Progenitor cell of endocrine pancreas (in vitro differentiated cells): ENCODE measurements at places on chromosomes 1 and 21. TPM values are rescaled to one million over a fixed set of nuclear protein-coding genes. Genes with fewer than 3 reads are reported as not detected.
A peak's percentile ranks its signal among the peaks of the same experiment; 100 is the strongest.

DNA sequence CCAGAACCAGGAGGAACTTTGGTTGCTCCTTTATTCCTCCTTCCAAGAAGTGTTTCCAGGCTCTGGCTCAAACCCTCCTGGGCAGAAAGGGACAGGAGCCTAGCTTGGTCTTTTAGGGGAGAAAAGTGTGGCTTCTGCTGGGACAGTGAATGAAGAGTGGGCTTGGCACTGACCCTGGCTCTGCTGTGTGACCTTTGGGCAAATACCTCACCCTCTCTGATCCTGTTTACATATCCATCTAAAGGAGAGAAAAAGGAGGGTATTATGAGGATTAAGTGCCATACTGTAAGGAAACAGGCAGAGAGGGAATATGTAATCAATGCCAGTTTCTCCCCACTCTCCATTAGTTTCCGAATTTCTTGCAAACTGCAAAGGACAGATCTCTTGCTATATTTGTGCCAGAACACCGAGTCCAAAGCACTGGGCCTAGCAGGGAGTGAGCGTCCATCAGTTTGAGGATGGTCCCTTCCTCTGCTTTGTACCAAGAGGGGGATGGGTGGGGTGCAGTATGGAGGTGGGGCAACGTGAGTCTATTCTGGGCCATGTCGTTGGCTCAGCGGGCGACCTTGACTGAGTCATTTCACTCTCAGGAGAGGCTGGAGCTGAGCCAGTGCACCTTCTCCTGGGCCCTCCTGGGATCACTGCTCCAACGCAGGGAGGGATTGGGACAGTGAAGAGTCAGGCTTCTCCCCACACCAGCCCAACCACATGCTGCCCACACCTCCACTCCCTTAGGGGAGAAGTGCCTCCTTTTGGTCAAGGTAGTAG is 38.4 kb downstream of the IGSF21 start:
- no peak overlapping the region for H3K27ac ChIP-seq
- no peak for DNase-seq
- H3K27me3 ChIP-seq, result peaks cover 48% of the 10 kb centered on the region
- no peaks in the 10 kb centered on the region for H3K4me1 ChIP-seq
- no peak overlapping the region for H3K4me3 ChIP-seq
- H3K36me3 ChIP-seq, result no peaks in the 10 kb centered on the region

DNA sequence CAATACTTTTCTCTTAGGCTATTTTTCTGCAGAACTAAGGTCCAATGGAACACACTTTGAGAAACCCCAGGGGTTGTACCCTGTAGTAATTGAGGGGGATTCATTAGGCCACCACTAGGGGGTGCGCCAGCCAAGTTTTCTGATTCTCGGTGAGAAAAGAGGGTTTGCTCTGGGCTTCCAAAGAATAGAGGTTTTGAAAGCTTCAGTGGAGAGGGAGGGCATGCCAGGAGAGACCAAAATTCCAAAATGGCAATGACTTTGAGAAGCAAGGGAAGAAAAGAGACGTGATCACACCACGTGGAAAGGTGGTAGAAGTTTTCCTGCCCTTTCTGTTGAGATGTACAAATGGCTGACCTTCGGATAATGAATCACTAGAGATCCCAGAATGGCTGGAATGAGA is 323.3 kb downstream of the RPS6KC1 start:
- H3K27me3 ChIP-seq, result no peaks in the 10 kb centered on the region
- H3K36me3 ChIP-seq, result no peaks in the 10 kb centered on the region
- peaks cover 36% of the 10 kb centered on the region for H3K4me1 ChIP-seq
- DNase-seq, result peak; percentile 67
- no peak overlapping the region for H3K4me3 ChIP-seq

DNA sequence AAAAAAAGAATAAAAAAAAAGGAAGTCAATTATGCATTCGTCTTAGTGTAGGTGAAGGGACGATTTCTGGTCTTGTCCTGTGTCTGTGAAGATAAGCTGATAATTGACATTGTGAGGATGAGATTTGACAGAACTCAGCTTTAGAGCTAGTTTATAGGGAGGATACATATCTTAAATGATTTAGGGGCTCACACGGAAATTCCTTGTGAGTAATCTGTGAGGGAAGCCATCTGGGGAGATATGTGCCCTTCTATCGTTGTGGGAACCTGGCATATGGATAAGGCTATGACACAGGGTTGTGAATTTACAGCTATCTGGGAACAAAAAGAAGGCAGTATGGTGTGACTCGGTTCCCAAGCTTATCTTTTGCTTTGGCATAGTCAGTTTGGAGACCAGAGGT is 71.1 kb downstream of the RABGAP1L start:
- H3K4me1 ChIP-seq, result no peaks in the 10 kb centered on the region
- H3K36me3 ChIP-seq, result peaks cover 16% of the 10 kb centered on the region
- no peak overlapping the region for H3K27ac ChIP-seq
- no peak for DNase-seq
- H3K4me3 ChIP-seq, result no peak overlapping the region

DNA sequence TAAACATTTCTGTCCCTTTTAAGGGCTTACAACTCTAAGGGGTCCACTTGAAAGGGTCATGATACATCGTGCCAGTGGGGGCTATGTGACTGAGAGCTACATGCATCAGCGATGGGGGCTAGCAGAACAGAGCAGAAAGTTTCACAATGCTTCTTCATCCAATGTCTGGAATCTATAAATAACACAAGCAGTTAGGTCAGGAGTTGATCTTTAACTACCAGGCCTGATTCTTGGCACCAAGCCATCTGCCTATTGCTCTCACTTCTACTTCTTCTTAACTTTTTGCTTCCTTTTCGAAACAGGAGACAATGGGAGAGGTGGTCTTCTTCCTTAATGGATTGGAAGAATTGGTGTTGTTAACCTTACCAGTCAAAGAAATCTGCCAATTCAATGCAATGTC is 410.0 kb downstream of the TGFB2 start:
- H3K4me3 ChIP-seq, result no peak overlapping the region
- no peak for DNase-seq
- no peaks in the 10 kb centered on the region for H3K27me3 ChIP-seq
- no peak overlapping the region for H3K27ac ChIP-seq
- H3K36me3 ChIP-seq, result no peaks in the 10 kb centered on the region

GRCh38 chr1:93775224-93775623 is 93.6 kb upstream of the BCAR3 start:
- H3K4me1 ChIP-seq, result peaks cover 20% of the 10 kb centered on the region
- no peak overlapping the region for H3K4me3 ChIP-seq
- no peak for DNase-seq
- H3K36me3 ChIP-seq, result no peaks in the 10 kb centered on the region
- H3K27ac ChIP-seq, result no peak overlapping the region

DNA sequence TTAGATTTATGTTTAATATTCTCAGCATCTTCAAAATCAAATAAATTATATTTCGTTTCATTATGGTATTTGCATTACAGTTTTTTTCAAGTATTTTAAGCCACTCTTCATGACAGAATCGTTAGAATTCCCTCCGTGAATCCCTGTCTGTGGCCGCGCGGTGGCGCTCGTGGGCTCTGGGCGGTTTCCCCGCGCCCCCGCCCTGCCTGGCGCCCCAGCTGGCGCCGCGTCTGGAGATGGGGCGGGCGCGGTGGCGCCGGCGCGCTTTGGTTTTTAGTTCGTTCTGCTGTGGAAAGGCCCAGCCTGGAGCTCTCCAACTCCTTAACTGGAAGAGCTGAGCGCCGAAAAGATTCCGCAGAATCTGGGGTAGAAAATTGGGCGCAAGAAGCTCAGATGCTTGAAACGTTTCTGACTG is 25.7 kb downstream of the PRMT2 start:
- no peaks in the 10 kb centered on the region for H3K27me3 ChIP-seq
- H3K4me3 ChIP-seq, result no peak overlapping the region
- H3K4me1 ChIP-seq, result no peaks in the 10 kb centered on the region
- H3K36me3 ChIP-seq, result peaks cover 39% of the 10 kb centered on the region
- DNase-seq, result no peak

GRCh38 chr1:182716740-182717720 is 32.6 kb upstream of the RGS8 start:
- no peaks in the 10 kb centered on the region for H3K4me1 ChIP-seq
- no peaks in the 10 kb centered on the region for H3K27me3 ChIP-seq
- no peak overlapping the region for H3K27ac ChIP-seq

DNA sequence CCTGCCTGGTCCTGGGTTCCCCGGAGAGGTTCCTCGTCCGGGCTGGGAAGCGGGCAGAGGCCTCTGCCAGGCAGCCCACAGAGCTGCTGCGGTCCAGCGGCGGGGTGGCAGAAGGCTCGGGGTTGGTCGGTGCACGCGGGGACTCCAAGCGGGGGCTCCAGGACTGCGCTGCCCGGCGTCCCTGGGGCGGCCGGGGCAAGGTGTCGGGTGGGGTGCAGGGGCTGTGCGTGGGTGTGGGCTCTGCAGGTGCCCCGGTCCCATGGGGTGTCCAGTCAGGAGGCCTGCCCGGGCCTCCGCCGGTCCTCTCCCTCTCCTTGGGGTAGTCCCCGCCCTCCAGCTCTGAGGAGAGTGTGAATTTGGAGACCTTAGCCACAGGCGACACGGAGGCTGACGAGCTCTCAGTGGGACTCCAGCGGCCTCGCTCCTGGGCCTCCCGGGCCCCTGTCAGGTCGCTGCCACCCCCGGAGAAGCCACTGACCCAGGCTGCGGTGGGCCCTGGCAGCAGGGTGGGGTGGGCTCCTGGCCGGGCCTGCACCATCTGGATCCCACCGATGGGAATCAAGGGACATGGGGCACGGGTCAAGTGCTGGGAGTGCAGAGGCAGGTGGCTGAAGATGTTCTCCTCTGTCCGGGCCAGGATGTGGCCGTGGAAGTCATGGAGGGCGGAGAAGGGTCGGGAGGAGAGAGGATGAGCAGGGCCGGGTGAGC is 26.2 kb upstream of the EDN2 start:
- no peak for DNase-seq
- no peak overlapping the region for H3K4me3 ChIP-seq
- H3K27me3 ChIP-seq, result peaks cover 14% of the 10 kb centered on the region
- H3K4me1 ChIP-seq, result peaks cover 1% of the 10 kb centered on the region
- no peak overlapping the region for H3K27ac ChIP-seq
- H3K36me3 ChIP-seq, result no peaks in the 10 kb centered on the region

GRCh38 chr1:33370301-33370700 is 49.4 kb upstream of the A3GALT2 start:
- H3K4me1 ChIP-seq, result peaks cover 16% of the 10 kb centered on the region
- no peak overlapping the region for H3K27ac ChIP-seq
- peaks cover 7% of the 10 kb centered on the region for H3K36me3 ChIP-seq
- peaks cover 2% of the 10 kb centered on the region for H3K27me3 ChIP-seq
- DNase-seq, result no peak
- no peak overlapping the region for H3K4me3 ChIP-seq

GRCh38 chr1:97017895-97018294 is 296.3 kb downstream of the PTBP2 start:
- peaks cover 1% of the 10 kb centered on the region for H3K4me1 ChIP-seq
- H3K27ac ChIP-seq, result no peak overlapping the region
- H3K36me3 ChIP-seq, result no peaks in the 10 kb centered on the region
- H3K27me3 ChIP-seq, result no peaks in the 10 kb centered on the region

TRAF3IP3 gene
- not detected in 2 replicates for total RNA-seq

GRCh38 chr21:31509194-31510017 is 150.1 kb upstream of the SOD1 start:
- DNase-seq, result no peak
- H3K27me3 ChIP-seq, result no peaks in the 10 kb centered on the region
- H3K27ac ChIP-seq, result no peak overlapping the region
- no peaks in the 10 kb centered on the region for H3K36me3 ChIP-seq

- no peak overlapping the region for H3K27ac ChIP-seq
- no peaks in the 10 kb centered on the region for H3K36me3 ChIP-seq
- H3K4me1 ChIP-seq, result peaks cover 14% of the 10 kb centered on the region
- H3K27me3 ChIP-seq, result peaks cover 10% of the 10 kb centered on the region
These were observed 51.8 kb upstream of the TARDBP start for GRCh38 chr1:10960411-10961299.

DNA sequence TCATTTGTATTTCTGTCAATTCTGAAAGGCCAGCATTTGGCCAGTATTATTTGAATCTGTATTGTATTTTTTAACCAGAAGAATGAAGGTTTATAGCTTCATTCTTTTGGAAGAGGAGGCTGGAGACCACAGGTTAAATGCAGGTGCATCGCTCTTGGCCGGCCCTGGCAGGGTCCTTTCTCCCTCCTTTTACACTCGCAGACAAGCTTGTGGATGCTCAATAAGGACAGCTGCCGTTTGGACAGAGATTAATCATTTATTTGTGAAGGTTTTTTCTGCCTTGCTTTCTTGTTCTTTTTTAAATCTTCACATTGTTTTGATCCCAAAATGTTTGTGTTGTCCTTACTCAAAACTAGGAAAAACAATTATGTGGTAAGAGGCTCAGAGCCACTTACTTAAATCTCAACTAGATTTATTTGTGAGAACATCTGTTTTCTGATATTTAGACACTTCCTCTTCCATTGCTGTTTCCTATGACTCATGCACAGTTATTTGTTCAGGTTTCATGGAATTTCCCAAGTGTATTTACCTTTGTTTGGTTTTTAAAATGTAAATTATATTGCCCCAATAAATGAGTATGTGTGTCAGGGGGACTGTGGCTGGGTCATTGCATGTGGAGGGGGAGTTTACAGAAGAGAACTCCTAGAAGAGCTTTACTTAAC is 46.7 kb upstream of the LAMC2 start:
- no peaks in the 10 kb centered on the region for H3K4me1 ChIP-seq
- no peak for DNase-seq
- H3K27me3 ChIP-seq, result no peaks in the 10 kb centered on the region
- H3K4me3 ChIP-seq, result no peak overlapping the region
- no peak overlapping the region for H3K27ac ChIP-seq
- peaks cover 17% of the 10 kb centered on the region for H3K36me3 ChIP-seq

GRCh38 chr1:152141971-152142584 is 16.9 kb downstream of the RPTN start:
- peaks cover 4% of the 10 kb centered on the region for H3K27me3 ChIP-seq
- no peaks in the 10 kb centered on the region for H3K4me1 ChIP-seq
- DNase-seq, result no peak

DNA sequence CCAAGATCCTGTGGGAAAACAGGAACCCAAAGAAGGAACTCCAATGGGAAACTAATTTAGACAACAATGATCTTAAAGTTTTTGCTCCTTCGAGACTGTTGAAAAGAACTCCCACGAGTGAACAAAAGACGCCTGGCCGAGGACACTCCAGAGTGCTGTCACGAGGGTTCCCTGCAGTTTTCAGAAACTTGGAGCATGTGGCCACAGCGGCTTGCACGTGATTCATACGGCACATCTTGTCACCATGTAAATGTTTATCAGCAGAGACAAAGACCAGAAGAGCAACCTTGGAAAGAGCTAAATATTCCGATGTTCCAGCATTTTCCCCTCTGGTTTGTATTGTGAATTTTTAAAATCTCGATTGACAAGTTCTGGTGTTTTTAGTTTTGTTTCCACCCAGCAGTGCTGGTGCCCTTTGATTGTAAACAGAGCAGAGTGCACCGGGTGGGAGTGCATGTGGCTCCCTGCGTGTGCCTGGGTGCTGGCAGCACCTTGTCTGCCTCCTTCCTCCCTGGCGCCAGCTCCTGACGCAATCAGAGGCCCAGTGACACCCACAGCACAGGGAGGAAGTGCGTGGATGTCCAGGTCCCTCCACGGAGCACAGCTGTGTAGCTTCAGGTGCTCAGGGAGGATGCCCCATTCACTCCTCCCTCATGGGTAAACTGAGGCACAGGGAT is 23.0 kb downstream of the LRRC3 start:
- no peak for DNase-seq
- no peak overlapping the region for H3K27ac ChIP-seq
- peaks cover 8% of the 10 kb centered on the region for H3K4me1 ChIP-seq
- peaks cover 1% of the 10 kb centered on the region for H3K36me3 ChIP-seq

- H3K27me3 ChIP-seq, result peaks cover 3% of the 10 kb centered on the region
- no peak for DNase-seq
- H3K36me3 ChIP-seq, result no peaks in the 10 kb centered on the region
- peaks cover 8% of the 10 kb centered on the region for H3K4me1 ChIP-seq
- H3K27ac ChIP-seq, result no peak overlapping the region
These were observed 53.5 kb downstream of the ST3GAL3 start for GRCh38 chr1:43760745-43761317.

SELP gene
- not detected in 2 replicates for total RNA-seq
